ENCODE measurements at places on chromosomes 7 and 10. TPM values are rescaled to one million over a fixed set of nuclear protein-coding genes. Genes with fewer than 3 reads are reported as not detected.

NEUROG3 gene
- total RNA-seq: not detected

DNA sequence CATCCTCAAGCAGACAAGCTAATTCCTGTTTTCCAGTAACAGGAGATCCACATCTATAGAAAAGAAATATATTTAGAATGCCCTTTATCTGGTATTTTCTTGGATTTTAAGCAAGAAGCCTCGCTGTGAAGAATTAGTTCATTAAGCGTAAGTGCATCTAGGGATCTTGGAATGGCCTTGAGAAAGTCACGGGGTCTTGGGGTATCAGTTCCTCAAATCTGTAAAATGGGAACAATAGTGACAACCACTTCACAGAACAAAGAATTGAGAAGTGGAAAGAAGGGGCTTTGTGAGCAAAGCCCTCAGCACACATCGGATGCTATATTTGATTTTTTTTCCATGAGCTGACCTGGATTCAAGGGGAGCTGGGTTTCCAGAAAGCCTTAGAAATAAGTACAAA lies 32.3 kb upstream of the WDFY4 start:
- peaks cover 8% of the 10 kb centered on the region for H3K27me3 ChIP-seq
- no peak overlapping the region for H3K4me3 ChIP-seq
- no peak overlapping the region for H3K27ac ChIP-seq
- H3K4me1 ChIP-seq: peaks cover 17% of the 10 kb centered on the region

DNA sequence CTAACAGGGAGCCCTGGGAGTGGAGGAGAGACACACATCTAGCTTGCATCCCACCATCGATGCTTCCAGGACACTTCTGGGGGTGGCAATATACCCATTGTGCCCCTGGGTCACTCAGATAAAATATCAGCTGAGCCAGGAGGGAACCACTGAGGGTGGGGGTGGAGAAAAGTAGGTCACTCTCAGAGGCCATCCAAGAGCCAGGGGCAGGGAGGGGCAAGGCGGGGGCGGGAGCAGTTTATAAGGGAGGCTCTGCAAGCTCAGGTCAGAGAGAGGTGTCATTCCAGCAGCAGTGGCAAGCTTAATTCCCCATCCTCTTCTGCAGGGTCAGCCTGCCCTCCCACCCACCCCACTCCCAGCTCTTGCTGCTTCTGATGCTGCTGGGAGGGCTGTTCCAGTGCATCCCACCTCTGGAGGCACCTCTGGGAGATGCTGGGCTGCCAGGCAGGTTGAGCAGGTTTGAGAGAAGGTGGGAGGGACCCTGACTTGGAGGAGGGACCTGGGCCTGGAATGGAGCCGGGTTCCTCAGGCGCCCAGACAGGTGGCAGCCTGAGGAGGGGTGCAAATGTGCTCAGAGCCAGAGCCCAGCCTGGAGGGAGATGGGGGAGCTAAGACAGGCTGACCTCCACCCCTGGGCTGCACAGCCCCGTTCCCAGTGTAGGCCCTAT lies 20.1 kb upstream of the TLX1 start:
- no peaks in the 10 kb centered on the region for H3K4me1 ChIP-seq
- no peak overlapping the region for H3K4me3 ChIP-seq
- H3K27ac ChIP-seq: no peak overlapping the region
- DNase-seq: no peak
- H3K27me3 ChIP-seq: peaks cover 5% of the 10 kb centered on the region

DNA sequence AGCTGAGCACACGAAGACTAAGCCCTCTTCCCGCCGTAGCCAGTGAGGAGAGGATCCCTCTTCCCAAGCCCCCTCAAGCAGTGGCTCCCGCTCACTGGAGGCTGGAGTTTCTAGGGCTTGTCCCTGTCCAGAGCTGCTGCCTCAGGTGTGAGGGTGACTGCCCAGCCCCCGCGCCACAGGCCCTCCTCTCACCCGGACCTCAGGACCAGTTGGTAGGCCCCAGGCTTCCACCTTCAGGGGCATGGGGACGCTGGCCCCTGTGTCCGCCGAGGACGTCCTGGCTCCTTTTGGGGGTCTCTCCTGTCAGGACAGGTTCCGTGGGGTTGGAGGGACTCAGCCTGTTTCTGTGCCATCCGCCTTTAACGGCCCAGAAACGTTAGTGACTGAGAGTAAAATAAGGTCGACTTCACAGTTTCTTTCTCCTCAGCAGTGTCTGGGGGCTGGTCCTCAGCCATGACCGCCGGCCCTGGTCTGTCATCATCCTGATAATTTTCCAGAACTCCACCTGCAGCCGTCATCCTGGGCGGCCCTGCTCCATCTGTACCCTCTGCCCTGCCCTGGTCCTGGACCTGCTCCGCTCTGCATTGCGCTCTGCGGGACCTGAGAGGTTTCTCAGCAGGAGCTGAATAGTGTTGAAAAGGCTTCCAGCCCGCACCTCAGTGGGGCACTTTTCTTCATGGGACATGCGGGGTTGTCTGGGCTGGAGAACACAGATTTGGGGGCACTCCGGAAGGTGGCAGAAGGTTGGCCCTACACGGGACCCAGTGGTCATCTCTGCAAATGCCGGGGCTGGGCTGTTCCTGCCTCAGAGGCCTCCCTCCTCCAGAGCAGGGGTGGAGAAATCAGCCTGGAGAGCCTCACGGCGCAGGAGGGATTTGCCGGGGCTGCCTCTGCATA lies 36.0 kb upstream of the FAM20C start:
- H3K4me3 ChIP-seq: no peak overlapping the region
- H3K36me3 ChIP-seq: no peaks in the 10 kb centered on the region
- H3K4me1 ChIP-seq: no peaks in the 10 kb centered on the region
- no peak for DNase-seq
- H3K27ac ChIP-seq: no peak overlapping the region

DNA sequence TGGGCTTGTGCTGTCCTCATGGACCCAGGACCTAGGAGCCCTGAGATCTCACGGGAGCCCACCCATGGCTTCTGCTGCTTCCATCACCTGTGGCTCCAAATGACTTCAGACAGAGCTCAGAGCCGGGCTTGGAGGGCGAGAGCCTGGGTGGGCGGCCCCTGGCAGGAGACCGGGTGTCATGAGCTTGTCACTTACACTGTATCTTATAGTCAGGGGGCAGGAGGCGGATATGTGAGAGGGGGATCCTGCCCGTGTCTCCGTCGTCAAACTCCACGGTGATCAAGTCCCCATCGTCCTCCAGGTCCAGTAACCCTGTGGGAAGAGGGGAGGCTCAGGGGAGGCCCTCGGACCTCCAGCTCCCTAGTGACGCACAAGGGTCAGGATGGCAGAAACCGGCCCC lies 33.0 kb downstream of the SLC29A4 start:
- no peak overlapping the region for H3K4me3 ChIP-seq
- H3K4me1 ChIP-seq: no peaks in the 10 kb centered on the region
- no peaks in the 10 kb centered on the region for H3K27me3 ChIP-seq

DNA sequence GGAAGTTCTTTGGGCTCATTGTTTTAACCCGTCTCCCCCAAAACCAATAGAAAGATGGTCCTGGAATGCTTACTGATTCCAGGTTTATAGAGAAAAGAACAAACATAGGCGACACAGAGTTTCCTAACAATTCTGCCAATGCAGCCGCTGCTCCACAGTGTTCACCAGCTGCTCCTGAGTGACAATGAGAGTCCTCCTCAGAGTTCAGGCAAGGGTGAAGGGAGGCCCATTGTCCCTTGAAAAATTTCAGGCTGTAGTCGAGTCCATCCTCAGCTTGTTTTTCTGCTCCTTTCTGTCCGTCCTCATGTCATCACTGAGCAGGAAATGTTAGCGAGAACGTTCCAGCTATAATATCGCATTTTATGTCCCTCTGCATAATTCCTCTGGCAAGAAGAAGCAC lies 537.6 kb downstream of the TCERG1L start:
- no peak overlapping the region for H3K4me3 ChIP-seq
- H3K27ac ChIP-seq: no peak overlapping the region
- no peaks in the 10 kb centered on the region for H3K36me3 ChIP-seq
- H3K27me3 ChIP-seq: no peaks in the 10 kb centered on the region

- no peaks in the 10 kb centered on the region for H3K4me1 ChIP-seq
- no peak overlapping the region for H3K27ac ChIP-seq
- no peaks in the 10 kb centered on the region for H3K36me3 ChIP-seq
- H3K27me3 ChIP-seq: no peaks in the 10 kb centered on the region
Observed at GRCh38 chr10:118621304-118621942, 26.0 kb upstream of the PRLHR start.

GRCh38 chr10:63765126-63765525 lies 243.9 kb downstream of the REEP3 start:
- H3K27me3 ChIP-seq: no peaks in the 10 kb centered on the region
- H3K27ac ChIP-seq: no peak overlapping the region
- no peak overlapping the region for H3K4me3 ChIP-seq
- H3K4me1 ChIP-seq: no peaks in the 10 kb centered on the region
- DNase-seq: no peak

DNA sequence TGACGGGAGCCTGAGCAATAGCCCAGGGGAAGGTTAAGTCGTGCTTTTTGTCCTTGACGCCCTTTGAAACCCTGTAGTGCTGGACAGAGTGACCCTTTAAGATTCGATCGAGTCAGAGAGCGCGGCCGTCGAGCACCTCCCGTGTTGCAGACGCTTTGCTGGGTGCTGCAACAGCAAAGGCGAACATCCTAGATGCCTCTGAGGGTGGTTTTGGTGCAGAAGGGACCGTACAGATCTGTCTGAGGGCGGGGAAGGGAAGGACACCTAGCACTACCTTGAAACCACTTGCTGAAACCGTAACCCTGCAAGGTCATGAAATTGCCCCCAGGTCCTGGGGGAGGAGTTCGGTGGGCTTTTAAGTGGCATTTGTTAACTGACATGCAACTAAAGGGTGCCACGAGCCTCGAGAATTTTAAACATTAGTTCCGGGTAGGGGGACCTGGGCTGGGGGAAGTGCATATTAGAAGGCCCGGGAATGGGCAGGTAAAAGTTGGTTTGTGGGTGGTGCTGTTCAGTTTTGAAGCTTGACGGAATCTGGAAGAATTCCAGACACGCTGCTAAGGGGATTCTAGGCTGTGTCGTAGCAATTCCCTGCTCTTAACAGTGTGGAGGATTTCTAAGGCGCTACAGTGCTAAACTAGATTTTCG lies 786 bp downstream of the ATP5F1C start:
- H3K27me3 ChIP-seq: no peaks in the 10 kb centered on the region
- H3K36me3 ChIP-seq: peaks cover 9% of the 10 kb centered on the region
- peaks cover 19% of the 10 kb centered on the region for H3K4me1 ChIP-seq
- peak overlapping the region; percentile 63 for H3K27ac ChIP-seq

GRCh38 chr7:111328487-111328886 lies 233.8 kb downstream of the IMMP2L start:
- H3K27me3 ChIP-seq: no peaks in the 10 kb centered on the region
- H3K4me3 ChIP-seq: no peak overlapping the region
- H3K36me3 ChIP-seq: no peaks in the 10 kb centered on the region
- DNase-seq: no peak

CHAT gene
- not detected for total RNA-seq

LRGUK gene
- total RNA-seq: 1.7 TPM

TRIL gene
- total RNA-seq: 0.07 TPM

GRCh38 chr7:27182285-27182841 lies 2.7 kb downstream of the HOXA11 start:
- H3K27me3 ChIP-seq: peaks cover 80% of the 10 kb centered on the region
- no peak for DNase-seq
- peaks cover 42% of the 10 kb centered on the region for H3K4me1 ChIP-seq
- H3K4me3 ChIP-seq: no peak overlapping the region

DNA sequence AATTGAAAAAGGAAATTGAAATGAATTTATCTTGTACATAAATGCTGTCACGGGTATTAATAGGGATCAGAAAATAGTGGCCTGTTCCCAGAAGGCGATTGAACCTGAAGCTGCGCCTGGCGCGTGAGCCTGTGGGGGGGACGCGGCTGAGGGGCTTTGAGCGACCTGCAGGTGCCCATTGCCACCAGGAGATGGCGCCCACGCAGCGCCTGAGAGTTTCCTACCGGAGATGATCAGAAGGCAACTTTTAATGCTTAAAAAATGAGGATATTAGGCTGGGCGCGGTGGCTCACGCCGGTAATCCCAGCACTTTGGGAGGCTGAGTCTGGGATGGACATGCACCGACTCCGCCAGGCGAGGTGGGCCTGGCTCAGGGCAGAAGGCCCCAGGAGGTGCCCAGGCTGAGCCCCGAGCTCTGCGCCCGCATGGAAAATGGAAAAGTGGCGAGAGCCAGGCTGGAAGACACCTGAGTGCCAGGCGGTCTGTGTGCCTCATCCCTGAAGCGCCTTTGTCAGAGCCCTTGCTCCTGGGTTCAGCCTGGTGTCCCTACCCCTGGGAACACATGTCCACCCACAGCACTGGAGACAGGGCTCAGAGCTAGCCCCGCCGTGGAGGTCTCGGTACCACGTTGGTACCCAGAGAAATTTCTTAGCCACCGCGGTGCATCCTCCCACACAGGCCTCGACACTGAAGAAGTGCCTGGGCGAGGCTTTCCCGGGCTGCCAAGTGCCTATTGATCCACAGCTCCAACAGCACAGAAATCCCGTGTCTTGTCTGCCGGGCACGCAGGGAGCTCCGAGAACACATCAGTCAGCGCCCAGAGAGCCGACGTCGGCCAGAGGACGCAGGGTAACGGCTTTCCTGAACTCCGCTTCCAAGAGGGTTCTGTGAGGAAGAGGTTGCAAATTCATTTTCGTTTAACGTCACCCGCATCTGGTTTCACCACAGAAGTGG lies 117.4 kb downstream of the INPP5A start:
- no peak overlapping the region for H3K4me3 ChIP-seq
- DNase-seq: peak; percentile 73
- H3K4me1 ChIP-seq: no peaks in the 10 kb centered on the region
- H3K36me3 ChIP-seq: no peaks in the 10 kb centered on the region
- H3K27me3 ChIP-seq: no peaks in the 10 kb centered on the region

DNA sequence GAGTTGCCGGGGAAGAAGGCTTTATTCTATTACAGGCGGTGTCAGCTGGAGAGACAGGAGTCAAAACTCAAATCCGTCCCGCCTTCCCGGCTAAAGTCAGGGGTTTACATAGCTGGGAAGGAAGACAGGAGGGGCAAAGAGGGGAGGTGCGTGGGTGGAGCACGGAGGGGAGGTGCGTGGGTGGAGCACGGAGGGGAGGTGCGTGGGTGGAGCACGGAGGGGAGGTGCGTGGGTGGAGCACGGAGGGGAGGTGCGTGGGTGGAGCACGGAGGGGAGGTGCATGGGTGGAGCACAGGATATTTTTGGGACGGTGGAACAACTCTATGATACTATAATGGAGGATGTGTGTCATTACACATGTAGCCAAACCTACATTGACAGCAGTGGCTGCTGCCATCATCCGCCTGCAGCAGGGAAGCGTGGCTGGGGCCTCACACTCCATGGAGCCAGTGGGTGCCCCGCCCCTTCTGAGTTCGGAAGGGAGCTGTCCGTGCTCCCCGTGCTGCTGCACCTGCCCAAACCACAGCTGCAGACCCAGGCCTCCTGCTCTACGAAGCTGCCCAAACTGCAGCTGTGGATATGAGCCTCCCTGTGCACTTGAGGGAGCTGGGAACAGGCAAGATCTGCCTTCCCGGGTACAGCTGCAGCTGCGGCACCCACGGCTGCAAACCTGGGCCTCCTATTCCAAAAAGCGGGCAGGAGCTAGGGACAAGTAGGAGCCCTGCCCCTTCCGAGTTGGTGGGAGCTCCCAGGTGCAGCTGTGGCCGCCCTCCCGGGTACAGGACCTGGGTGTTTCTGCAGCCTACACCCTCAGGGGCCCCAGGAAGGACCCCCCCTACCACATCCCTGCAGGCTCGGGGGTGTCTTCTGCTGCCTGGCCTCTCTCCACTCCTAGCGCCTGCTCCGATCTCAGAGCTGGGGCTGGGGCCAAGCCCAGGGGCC lies 119.4 kb downstream of the DYNC2I1 start:
- peak overlapping the region; percentile 80 for H3K27ac ChIP-seq
- H3K27me3 ChIP-seq: no peaks in the 10 kb centered on the region
- peaks cover 20% of the 10 kb centered on the region for H3K4me1 ChIP-seq
- DNase-seq: peak; percentile 42

BNIP3 gene
- 12.1 TPM for total RNA-seq
